SK-N-MC (cell line): ENCODE measurements at places on chromosomes 2 and 18.
A peak's percentile ranks its signal among the peaks of the same experiment; 100 is the strongest.

DNA sequence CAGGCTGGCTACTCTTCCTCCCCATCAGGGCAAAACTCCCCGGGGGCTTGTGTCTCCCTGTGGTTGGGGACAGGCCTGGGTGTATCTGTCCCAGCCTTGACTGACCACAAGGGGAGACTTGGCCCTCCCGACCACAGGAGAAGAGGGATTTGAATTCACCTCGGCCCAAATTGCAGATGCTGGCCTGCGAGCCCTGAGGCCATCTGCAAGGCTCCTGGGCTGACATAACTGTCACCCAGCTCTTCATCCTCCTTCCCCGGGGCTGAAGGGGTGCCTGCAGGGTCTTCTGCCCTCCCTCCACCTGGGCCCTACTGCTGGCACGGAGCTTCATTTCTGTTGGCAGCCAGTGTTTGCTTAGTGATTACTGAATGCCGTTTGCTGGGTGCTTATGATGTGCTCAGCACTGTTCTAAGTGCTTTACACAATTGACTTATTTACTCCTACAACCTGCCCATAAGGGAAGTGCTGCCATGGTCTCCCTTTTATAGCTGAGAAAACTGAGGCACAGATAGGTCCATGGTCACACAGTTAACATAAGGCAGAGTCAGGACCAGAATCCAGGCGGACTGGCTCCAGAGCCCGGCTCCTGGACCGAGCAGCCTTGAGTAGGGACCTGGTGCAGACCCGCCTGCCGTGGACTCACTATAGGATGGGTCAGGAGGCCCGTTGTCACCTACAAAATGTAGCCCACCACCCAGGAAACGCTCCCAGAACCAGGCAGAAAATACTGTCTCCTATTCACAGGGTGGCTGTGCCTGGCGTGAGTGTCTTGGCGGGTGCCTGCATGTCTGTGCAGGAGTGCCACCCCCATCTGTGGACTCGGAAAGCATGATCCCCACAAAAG, 18.9 kb downstream of the STEAP3 start:
- no peak for DNase-seq

DNA sequence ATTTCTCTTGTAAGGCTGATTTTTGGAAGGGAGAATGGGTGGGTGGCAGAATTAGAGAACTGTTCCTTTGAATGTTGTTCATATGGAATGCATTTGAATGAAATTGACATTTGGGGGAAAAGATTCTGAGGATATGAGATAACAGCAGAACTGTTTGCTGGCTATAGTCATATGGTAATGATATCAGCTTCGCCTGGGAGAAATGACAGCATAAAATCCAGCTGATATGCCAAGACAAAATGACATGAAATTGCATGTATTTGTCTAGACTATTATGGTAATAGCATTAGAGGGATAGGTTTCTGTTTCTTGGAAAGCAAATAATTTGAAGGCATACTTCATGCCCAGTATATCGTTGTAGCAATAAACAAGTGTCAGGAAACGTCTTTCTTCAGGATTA, 150.8 kb upstream of the SPATS2L start:
- DNase-seq, result no peak

GRCh38 chr2:21571686-21572085, 447.9 kb downstream of the TDRD15 start:
- no peak for DNase-seq

GRCh38 chr2:58571181-58571852, 330.2 kb upstream of the FANCL start:
- peak; percentile 26 for DNase-seq

GRCh38 chr2:143779021-143779420, 649.8 kb downstream of the ARHGAP15 start:
- DNase-seq, result no peak

- DNase-seq, result no peak
These were observed 116.9 kb downstream of the ALPK2 start for GRCh38 chr18:58511897-58512581.

- no peak for DNase-seq
These were observed 11.2 kb downstream of the NABP1 start for GRCh38 chr2:191688934-191689695.
